ENCODE measurements at places on chromosomes 12 and 14. TPM values are rescaled to one million over a fixed set of nuclear protein-coding genes. Genes with fewer than 3 reads are reported as not detected.

GRCh38 chr14:101134161-101134631, 230.7 kb upstream of the RTL1 start:
- no peak overlapping the region for H3K4me3 ChIP-seq
- no peak for DNase-seq
- H3K4me1 ChIP-seq: no peaks in the 10 kb centered on the region
- H3K36me3 ChIP-seq: no peaks in the 10 kb centered on the region
- peaks cover 24% of the 10 kb centered on the region for H3K27me3 ChIP-seq

DNA sequence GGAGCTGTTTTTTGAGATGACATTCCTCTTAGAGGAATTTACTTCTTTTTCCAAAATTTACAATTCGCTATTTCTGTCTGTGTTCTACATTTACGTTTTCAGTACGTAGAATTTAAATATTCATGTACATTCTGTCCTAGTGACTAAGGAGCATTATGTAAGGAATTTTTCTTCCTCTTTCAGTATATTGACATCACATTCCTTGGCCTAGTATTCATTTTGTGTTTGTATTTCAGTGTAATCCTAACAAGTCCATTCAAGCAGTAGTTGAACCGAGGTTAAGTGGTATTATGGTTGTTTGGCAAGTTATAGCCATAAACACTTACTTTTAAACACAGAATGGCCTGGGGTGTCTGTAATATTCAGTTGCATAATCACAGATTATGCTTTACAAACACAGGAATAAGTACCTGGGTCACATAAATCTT, 465.2 kb downstream of the PCNX1 start:
- H3K4me3 ChIP-seq: peak overlapping the region; percentile 58
- H3K27ac ChIP-seq: peak overlapping the region; percentile 75
- peak; percentile 71 for DNase-seq
- no peaks in the 10 kb centered on the region for H3K27me3 ChIP-seq
- peaks cover 28% of the 10 kb centered on the region for H3K4me1 ChIP-seq
- no peaks in the 10 kb centered on the region for H3K36me3 ChIP-seq

GRCh38 chr14:93546642-93547041, 115.9 kb downstream of the UNC79 start:
- no peak overlapping the region for H3K27ac ChIP-seq
- peaks cover 11% of the 10 kb centered on the region for H3K27me3 ChIP-seq
- no peak overlapping the region for H3K4me3 ChIP-seq
- no peaks in the 10 kb centered on the region for H3K4me1 ChIP-seq
- H3K36me3 ChIP-seq: no peaks in the 10 kb centered on the region

DNA sequence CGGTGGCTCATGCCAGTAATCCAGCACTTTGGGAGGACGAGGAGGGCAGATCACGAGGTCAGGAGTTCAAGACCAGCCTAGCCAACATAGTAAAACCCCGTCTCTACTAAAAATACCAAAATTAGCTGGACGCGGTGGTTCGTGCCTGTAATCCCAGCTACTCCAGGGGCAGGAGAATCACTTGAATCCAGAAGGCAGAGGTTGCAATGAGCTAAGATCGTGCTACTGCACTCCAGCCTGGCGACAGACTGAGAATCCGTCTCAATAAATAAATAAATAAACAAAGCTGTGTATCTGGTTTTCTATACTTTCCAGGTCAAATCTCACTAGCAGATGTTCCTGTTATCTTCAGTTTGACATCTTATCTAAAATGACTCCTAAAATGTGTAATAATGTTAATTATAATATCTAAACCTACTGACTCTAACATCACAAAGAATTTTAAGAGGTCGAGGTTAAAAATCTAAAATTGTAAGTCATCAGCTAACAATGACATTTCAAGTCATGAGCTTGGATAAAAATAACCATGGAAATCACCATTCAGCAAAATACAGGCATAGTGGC, 2.4 kb upstream of the SRP54 start:
- peak overlapping the region; percentile 95 for H3K4me3 ChIP-seq
- H3K27ac ChIP-seq: peak overlapping the region; percentile 100
- DNase-seq: no peak
- no peaks in the 10 kb centered on the region for H3K27me3 ChIP-seq
- no peaks in the 10 kb centered on the region for H3K36me3 ChIP-seq
- H3K4me1 ChIP-seq: peaks cover 26% of the 10 kb centered on the region

GRCh38 chr14:94165744-94166143, 8.4 kb upstream of the PPP4R4 start:
- no peak overlapping the region for H3K4me3 ChIP-seq
- H3K36me3 ChIP-seq: no peaks in the 10 kb centered on the region
- no peak overlapping the region for H3K27ac ChIP-seq
- peaks cover 7% of the 10 kb centered on the region for H3K27me3 ChIP-seq
- DNase-seq: no peak

GRCh38 chr14:71236487-71236886, 329.2 kb downstream of the PCNX1 start:
- no peak overlapping the region for H3K4me3 ChIP-seq
- no peak overlapping the region for H3K27ac ChIP-seq
- no peak for DNase-seq
- peaks cover 4% of the 10 kb centered on the region for H3K4me1 ChIP-seq

Gene PZP
- total RNA-seq: not detected

Gene NAV3
- total RNA-seq: 69.9 TPM

Gene WIF1
- total RNA-seq: not detected

Gene INSM2
- total RNA-seq: not detected

Measured in GM23248 (cell line).